ENCODE measurements at places on chromosomes 1 and 21.

GRCh38 chr1:3463408-3463863 lies 9.0 kb downstream of the ARHGEF16 start:
- no peak for DNase-seq

GRCh38 chr1:10708757-10709156 lies 87.7 kb downstream of the CASZ1 start:
- DNase-seq = no peak

DNA sequence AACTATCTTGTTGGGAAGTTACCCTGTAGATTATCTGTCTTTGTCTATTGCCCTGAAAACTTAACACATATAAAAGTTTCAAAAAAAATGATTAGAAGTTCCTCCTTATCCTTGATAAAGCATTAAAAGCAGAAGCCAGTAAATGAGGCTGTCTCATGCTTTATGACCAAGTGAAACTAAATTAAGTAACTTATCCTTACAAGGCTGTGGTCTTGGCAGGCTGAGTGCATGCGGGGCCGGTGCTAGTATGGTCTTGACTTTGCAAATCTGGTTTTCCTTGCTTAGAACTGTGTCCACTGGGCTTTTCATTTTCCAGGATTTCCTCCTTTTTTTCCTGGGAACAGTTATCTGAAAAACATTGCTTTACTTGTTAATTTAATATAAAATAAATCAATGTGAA lies 43.1 kb downstream of the PCNX2 start:
- no peak for DNase-seq

- no peak for DNase-seq
Measured at GRCh38 chr1:173122958-173123852, 72.5 kb upstream of the TNFSF18 start.

GRCh38 chr1:224922404-224923164 lies 6.9 kb upstream of the DNAH14 start:
- no peak for DNase-seq

- no peak for DNase-seq
Measured at GRCh38 chr1:171434717-171435346, 50.5 kb upstream of the PRRC2C start.
